ENCODE measurements at places on chromosomes 2 and 18.

DNA sequence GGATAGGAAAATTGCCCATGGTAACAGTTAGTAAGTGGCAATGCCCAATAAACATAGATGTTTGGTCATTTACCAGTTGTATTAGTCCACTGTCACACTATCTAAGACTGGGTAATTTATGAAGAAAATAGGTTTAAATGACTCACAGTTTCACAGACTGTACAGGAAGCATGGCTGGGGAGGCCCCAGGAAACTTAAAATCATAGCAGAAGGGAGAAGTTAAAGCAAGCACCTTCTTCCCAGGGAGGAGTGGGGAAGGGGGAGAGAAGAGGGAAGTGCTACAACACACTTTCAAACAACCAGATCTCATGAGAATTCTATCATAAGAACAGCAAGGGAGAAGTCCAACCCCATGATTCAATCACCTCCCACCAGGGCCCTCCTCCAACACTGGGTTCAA, 23.4 kb downstream of the NR4A2 start:
- DNase-seq, result no peak

- no peak for DNase-seq
Observed at GRCh38 chr2:146666340-146666739, 1178.5 kb upstream of the ACVR2A start.

DNA sequence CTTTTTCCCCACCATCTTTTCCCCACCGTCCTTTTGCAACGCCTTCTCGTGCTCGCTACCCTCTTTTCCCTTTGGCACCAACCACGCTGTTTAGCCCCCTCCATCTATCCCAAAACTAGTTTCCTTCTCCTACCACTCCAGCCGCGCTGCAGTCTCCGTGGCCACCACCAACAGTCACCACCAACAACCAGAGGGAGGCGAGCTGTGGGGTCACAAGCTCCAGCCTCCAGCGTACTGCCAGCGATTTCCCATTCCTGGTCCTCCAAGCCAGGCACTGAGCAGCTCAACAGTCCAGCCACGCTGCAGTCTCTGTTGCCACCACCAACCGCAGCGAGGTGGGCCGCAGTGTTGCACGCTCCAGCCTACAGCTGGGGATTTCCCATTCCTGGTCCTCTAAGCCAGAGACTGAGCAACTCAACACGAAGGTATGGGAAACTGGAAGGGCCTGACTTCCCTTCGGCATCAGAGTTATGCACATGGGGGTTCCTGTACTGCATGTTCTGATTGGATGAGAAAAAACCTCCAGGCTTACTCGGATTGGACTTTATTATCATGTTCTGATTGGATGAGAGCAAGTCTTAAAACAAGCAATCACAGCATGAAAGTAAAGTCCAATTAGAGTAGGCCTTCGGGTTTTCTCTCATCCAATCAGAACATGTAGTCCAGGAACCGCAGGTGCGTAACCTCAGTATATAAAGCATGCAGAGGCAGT, 42.3 kb upstream of the IMP4 start:
- no peak for DNase-seq

GRCh38 chr18:54824761-54825160, 3.5 kb upstream of the RAB27B start:
- DNase-seq, result no peak

DNA sequence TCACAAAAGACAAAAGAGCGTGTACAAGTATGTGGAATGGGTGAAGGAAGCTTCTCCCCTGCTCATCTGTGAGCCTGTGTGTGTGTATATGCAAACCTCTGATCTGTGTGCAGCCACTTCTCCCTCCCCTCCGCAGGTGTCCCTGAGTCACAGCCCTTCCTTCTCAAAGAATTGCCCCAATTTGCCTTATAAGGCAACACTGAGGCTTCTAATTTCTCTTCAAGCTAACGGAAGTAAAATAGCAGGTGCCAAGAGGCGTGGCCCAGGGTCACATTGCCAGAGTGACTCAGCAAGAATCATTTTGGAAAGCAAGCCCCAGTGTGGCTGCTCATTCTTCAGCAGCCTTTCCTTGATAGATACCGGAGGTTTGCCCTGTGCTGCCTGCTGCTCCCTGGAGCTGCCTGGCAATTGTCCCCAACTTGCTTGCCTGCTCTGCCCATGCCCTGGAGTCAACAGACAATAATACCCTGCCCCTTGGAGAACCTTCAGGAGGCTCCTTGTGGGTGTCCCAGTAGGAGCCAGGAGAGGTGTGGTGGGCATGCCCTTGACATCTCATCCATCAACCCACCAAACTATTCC, 37.3 kb upstream of the BMP10 start:
- DNase-seq, result peak; percentile 94

DNA sequence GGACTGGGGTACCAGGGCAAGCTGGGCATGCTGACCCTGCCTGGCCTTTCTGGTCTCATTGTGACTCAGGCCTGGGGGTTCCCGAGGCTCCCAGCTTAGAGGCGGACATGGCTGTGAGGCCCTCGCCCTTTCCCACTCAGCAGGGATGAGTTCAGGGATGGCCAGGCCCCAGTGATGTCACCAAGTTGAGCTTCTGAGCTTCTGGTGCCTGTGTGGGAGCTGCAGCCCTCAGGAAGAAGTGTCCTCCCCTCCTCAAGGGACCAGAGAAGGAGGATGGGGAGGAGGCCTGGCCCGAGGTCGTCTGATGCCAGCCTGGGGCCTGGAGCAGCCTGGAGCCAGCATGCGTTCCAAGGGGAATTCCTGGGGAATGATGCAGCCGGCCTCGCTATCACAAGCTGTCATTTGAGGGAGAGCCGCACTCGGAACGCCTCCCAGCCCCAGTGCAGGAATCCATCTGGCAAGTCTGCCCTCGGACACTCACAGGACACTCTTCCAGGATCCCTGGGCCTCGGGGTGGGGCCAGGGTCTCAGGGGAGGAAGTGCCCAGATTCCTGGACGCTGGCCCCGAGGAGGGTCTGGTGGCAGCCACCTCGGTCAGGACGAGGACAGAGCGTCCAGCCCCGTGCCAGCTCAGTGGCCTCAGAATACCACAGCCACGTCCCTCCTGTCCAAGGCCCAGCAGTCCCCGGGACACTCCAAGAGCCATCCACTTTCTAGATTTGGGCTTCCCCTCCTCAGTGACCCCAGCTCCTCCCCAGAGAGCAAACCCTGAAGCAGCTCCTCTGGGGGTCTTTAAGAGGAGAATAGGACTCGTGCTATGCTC, 61.2 kb upstream of the GPC1 start:
- no peak for DNase-seq

GRCh38 chr2:383888-384287, 96.0 kb upstream of the ALKAL2 start:
- DNase-seq, result no peak

GRCh38 chr2:241909769-241910168, 40.2 kb downstream of the RTP5 start:
- no peak for DNase-seq

- DNase-seq, result no peak
Observed at GRCh38 chr2:23901966-23902846, 24.7 kb downstream of the ATAD2B start.

- DNase-seq, result no peak
Observed at GRCh38 chr18:2642771-2643170, 12.8 kb upstream of the SMCHD1 start.

GRCh38 chr2:177383935-177384334, 8.6 kb upstream of the AGPS start:
- no peak for DNase-seq

DNA sequence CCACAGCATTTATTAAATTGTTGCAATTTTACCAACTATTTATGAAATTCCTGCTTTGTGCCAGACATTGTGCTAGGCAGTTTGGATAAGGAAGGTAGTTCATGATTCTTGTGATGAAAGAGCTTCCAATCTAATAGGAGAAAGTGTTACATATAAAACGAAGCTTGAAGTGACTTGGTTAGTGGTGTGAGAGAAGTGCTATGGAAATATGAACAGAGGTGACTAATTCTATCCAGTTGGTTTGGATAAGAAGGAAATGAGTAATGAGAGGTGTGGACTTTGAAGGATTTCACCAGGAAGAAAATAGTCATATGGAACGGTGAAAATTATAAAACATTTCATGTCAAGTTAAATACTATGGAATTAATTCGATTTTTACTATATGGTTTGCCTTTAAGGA, 48.6 kb downstream of the EML6 start:
- no peak for DNase-seq

DNA sequence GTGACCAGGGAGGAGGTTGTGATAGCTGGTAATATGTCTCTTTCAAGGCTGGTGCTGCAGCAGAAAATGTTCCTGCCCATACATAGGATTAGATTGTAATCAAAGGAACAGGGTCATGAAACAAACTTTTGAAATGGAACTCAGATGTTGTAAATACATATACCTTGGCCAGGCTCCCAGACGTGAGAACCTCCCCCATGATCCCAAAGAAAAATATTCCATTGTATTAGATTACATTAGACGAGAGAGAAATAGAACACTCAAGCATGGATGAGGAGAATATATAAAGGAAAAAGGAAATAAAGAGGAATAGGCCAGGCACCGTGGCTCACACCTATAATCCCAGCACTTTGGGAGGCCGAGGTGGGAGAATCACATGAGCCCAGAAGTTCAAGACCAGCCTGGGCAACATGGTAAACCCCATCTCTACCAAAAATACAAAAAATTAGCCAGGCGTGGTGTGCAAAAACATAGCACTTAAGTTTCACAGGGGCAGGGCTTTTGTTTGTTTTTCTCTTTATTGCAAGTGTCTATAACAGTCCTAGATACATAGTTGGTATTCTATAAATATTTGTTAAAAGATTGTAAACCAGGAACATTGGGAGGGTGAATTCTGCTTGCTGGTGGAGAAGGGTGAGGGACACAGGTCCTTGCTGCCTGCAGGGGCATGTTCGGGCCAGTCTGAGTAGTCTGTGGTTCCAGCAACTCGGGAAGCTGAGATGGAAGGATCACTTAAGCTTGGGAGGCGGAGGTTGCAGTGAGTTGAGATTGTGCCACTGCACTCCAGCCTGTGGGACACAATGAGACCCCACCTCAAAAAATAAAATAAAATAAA, 52.8 kb downstream of the RPL37A start:
- DNase-seq, result no peak

- DNase-seq, result no peak
Observed at GRCh38 chr18:25503567-25504081, 151.7 kb upstream of the ZNF521 start.

DNA sequence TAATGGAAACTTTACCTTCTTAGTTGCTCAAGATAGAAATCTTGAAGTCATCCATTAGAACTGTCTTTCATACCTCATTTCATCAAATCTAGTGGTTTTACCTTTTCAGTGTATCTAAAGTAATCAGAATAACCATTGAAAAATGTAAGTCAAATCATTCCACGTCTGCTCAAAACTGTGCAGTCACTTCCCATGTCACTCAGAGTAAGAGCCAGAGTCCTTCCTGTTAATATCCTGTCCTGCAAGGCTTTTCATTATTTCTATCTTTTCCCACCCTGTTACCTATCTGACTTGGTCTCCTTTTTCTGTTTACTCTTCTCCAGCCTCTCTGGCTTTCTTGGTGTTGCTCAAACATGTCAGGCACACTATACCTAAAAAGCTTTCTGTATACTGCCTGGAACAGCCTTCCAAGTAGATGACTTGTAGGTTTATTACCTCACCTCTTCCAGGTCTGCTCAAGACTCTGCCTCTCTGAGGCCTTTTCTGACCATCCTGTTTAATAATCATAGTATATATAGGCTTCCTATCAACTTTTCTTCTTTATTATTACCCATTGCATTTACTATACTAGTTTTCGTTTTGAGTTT, 3.4 kb downstream of the C2orf69 start:
- DNase-seq, result no peak

GRCh38 chr18:58320907-58321561, 277.0 kb downstream of the NEDD4L start:
- DNase-seq, result no peak

GRCh38 chr2:11534746-11535484, 1.1 kb downstream of the GREB1 start:
- DNase-seq, result no peak

- no peak for DNase-seq
Observed at GRCh38 chr2:202278944-202279343, 13.4 kb downstream of the NOP58 start.

DNA sequence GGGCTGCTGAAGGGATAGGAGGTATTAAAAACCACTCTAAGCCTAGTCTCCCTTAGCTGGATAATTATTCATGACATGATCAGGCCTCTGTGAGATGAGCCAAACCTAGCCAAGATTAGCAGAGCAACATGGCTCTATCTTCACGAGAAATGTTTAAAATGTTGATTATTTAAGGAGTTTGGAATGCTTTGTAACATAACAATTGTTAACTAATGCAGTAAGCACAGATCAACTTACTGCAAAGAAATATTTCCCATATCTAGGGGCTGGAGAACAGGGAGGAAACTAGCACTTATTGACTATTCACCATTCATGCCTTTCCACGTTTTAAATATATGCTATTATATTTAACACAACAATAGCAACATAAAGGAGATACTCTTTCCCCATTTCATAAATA, 833.7 kb upstream of the CHAC2 start:
- DNase-seq, result no peak

DNA sequence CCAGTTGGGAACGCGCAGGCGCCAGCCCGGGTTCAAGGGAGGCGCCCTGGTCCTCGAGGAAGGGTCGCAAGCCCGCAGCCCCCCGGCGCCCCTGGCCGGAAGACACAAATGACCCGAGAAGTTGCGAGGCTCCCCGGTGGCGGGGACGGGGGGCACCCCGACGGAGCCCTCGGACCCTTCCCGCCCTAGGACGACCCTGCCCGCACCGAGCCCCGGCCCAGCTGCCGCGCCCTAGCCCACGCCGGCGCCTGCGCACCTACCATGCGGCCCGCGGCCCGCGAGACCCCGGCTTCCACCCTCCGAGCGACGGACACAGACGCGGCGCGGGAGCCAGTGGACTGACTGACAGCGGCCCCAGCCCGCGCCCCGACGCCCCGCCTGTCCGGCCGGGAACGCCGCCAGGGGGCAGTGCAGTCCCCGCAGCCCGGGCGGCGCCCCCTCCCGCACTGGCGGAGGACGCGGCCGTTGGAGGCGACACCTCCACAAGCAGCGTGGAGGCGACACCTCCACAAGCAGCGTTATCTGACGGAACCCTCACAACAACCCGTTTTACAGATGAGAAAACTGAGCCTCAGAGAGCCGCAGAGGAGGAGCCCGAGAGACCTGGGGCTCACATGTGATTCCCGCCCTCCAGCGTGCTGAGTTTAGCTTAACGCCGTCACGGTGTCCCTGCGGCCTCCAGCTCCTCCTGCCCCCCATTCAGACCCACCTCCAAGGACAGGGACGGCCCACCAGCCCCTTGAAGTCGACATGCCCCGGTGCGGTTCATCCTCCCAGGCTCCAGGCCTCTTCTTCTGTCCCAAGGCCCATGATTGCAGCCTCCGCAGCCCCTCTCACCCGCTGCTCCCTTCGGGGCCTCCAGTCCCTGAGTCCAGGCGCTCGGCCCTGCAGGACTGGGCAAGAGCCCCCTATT, at the start of gene NMUR1:
Gene NMUR1 (minus strand): TSS at position 347 of the 913 bp plus-strand sequence. CDS start 84 bp downstream, at position 263.
- peak; percentile 63 for DNase-seq

Measured in activated CD4-positive, alpha-beta T cell treated with anti-CD3 and anti-CD28 coated beads, Interleukin-2, Interleukin-4, amounts not matched to agents 100 ng/mL and 50 ng/mL, durations not matched to agents 16 hours and 8 hours (primary cell).